Lower lobe of right lung (tissue), 2 donors: ENCODE measurements at places on chromosomes 4 and X. TPM values are rescaled to one million over a fixed set of nuclear protein-coding genes. Genes with fewer than 3 reads are reported as not detected.

- DNase-seq, result no peak
Observed at GRCh38 chrX:101462892-101463291, 22.4 kb upstream of the ARMCX4 start.

TRAM1L1 gene
- total RNA-seq, result 1.3 TPM

MAGEB18 gene
- total RNA-seq, result not detected

DNA sequence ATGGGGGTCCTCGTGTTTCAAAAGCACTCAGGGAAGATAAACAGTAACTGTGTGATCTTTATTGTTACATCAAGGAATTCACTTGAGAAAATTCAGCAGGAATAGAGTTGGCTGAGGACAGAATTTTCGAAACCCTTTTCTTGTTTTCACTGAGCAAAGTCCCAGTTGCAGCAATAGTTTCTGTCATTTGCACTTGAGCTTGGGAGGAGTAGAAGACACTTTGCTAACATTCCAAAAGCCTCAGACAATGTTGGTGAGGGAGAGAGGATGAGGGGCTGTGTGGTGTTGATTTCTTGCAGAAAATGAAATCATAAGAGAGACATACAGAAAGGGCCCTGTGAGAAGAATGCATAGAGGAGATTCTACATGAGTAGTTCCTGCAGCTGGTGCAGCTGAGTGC is 151.9 kb upstream of the DIPK2B start:
- no peak for DNase-seq

RS1 gene
- total RNA-seq, result 3.9 TPM

DNA sequence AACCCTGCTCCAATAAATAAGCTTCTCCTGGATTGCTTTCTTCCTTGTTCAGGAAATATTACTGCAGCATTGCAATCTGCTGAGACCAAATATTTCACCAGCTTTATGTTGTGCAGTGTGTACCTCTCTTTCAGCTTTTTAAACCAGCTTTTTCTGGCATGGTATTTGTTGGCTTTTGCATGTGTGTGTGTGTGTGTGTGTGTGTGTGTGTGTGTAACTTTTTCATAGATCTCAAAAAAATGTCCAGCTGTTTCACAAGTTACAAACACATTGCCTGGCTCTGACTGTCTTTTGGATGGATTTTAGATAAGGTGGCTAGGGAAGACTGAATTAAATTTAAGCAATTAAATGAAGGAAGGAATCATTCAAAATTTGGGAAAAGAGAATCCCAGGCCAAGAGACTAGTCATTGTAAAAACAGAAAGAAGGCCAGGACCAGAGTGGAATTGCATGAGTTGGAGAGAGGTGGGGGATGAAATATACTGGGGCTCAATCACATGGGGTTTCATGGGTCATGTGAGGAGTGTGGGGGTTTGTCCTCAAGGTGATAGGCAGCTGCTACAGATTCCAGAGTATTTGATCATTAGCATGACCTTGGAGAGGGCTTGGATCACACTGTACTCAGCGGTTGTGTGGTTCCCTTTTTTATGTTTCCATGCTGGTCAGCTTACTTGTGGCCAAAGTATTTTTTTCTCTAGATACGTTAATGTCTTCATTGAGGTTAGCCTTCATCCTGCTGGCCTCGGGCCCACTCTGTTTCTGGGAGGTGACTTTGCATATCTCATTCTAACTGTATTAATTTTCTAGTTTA is 357.7 kb upstream of the BOD1L1 start:
- DNase-seq, result no peak

DNA sequence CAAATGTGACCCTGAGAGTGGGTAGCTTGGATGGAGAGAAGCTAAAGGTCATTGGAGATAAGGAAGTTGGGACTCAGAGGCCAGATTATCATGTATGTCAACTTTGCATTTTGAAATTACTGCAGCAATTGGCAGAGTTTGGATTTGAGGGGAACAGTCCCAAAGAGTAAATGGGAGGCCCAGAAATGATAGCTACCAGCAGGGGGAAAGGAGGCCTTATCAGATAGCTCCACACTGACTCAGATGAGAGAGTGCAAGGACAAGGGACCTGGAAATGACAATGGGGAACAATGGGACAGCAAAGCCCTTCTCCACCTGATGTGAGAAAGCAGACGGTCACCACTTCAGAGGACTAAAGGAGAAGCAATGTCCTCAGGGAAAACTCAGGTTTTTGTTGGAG is 201.5 kb upstream of the JADE1 start:
- DNase-seq, result no peak

GRCh38 chrX:142256935-142257334 is 51.8 kb upstream of the MAGEC2 start:
- no peak for DNase-seq

- DNase-seq, result no peak
Observed at GRCh38 chr4:57131849-57132742, 21.9 kb upstream of the IGFBP7 start.

- DNase-seq, result no peak
Observed at GRCh38 chr4:112190684-112191083, 40.9 kb upstream of the AP1AR start.

- no peak for DNase-seq
Observed at GRCh38 chr4:174461466-174462106, 60.7 kb downstream of the HPGD start.

CLGN gene
- 1.1 TPM for total RNA-seq

- DNase-seq, result no peak
Observed at GRCh38 chr4:16217300-16218051, 8.8 kb downstream of the TAPT1 start.

DNA sequence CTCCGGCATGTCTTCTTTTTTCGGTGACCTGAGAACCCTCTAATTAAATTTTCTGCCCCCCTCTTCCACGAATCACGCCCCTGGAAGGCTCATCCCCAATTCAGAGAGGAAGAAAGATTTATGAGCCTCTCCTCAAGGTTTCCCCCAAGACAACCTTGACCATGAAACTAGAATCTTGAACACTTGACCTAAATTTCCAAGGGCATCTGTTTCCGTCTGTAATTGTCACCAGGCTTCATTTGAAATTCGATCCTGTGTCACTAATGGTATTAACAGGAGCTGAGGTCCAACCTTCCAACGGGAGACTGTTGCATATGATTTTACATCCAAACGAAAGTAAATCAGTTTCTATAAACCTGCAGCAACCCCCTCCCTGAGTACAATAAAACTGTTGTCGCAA is 139.9 kb upstream of the ZIC3 start:
- DNase-seq, result no peak

MGAT4D gene
- not detected for total RNA-seq

- no peak for DNase-seq
Observed at GRCh38 chr4:109359040-109359646, 56.7 kb upstream of the COL25A1 start.

GRCh38 chrX:107451731-107452130 is 2.3 kb downstream of the FRMPD3 start:
- no peak for DNase-seq

GRCh38 chr4:172850838-172851237 is 317.8 kb upstream of the GALNT7 start:
- no peak for DNase-seq

DNA sequence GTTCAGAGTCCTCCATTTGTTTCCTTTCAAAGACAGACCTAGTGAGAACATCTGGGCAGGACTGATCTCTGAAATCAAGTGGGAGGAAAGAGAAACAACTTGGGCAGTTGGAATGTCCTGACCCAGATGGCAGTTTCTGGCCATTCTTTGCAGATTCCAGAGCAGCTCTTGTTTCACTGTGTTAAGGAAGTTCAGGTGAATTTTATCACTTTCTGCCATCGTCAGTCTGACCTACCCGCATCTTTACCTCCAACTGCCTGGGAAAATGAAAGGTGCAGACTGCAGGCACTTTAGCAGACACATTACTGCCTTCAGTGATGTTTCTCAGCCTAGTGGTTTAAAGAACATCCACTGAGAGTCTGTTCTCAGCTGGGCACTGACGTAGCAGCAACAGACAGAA is 216.2 kb downstream of the CEP135 start:
- DNase-seq, result no peak

GRCh38 chrX:102517326-102517725 is 787 bp upstream of the TMSB15A start:
- no peak for DNase-seq

EDA2R gene
- total RNA-seq, result 2.4 TPM

DNA sequence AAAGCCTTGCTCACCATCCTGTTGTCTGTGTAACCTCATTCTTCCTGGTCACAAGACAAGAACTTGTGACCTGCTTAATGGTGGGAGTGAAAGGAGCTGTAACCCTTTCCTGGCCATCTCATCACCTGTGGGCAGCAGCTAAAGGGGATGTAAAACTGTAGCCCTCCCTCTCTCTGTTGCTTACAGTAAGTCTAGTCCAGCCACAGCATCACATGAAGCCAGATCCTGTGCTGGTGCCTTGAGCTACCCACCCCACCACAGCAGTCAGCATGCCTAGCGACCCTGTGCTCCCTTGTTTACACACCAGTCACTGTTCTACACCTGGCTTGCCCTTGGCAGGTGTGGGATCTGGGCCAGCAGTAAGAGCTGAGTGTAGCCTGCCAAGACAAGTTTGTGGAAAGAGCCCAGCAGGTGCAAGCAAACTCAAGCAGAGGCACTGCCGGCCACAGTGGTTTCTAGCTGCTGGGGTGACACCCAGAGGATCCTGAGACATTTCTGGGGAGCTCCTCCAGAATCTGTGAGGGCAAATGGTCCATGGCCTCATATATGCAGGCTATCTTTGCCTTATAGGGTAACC is 41.0 kb downstream of the UGT2B28 start:
- peak; percentile 30 for DNase-seq

DNA sequence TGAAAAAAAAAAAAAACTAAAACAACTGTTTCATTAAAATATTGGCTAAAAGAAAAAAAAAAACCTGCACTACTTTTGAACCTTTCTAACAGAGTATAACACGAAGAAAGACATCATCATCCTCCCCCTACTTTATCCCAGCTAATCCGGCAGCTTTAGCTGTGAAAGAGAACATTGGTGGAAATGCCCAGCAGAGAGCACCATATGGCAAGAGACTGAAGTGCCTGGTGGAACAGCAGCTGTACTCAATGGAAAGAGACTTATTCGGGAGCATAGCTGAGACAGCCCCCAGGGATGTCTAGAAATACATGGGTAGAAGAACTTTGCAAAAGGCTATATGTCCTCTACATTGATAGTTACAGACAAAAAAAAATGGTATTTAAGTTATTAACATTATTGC is 30.3 kb downstream of the STPG2 start:
- DNase-seq, result no peak

DNA sequence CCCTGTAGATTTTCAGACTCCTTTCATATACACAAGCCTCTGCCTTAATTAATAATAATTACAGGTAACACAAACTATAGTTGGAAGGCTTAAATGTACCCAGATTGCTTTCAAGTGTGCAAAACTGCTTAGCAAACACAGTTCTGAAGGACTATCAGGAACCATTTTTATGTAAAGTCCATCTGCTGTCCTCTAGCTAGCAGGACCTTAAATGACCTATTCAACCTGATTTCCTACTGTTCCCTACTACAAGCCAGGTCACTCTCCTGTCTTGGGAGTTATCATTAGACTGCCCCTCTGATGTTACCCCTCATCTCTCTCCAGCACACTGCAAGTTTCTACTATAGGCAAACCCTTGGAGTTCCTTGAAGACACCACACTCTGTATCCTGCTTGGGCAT is 157.3 kb downstream of the GBA3 start:
- DNase-seq, result no peak

DNA sequence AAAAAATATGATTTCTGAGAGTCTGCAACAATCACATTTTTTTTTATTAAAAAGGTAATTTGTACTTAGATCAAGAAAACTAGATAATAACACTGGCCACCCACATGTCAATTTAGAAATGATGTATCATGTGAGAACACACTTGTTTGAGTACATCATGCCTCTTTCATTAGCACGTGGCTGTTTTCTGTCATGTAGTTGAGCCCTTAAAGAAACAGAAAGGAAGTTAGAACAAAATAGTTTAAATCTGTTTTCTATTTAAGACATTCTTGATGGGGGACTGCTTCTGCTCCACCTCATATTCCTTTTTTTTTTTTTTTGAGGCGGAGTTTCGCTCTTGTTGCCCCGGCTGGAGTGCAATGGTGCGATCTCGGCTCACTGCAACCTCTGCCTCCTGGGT is 207.5 kb downstream of the NSUN7 start:
- no peak for DNase-seq

- DNase-seq, result no peak
Observed at GRCh38 chrX:50700921-50701320, 113.1 kb downstream of the SHROOM4 start.

DNA sequence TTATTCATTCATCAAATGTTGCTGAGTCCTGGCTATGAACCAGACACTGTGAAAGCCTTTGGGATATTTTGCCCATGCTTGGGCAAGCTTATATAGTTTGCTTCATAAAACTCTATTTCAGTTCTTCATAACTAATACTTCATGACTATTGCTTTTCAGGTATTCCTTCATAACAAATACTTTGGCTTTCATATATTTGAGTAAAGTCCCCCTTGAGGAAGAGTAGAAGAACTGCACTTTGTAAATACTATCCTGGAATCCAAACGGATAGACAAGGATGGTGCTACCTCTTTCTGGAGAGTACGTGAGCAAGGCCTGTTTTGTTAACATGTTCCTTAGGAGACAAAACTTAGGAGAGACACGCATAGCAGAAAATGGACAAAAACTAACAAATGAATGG is 1.7 kb upstream of the AFP start:
- no peak for DNase-seq

- peak; percentile 11 for DNase-seq
Observed at GRCh38 chr4:8640816-8641215, 48.3 kb downstream of the CPZ start.

GRCh38 chrX:102833136-102833535 is 103.9 kb upstream of the RAB40AL start:
- DNase-seq, result no peak

DNA sequence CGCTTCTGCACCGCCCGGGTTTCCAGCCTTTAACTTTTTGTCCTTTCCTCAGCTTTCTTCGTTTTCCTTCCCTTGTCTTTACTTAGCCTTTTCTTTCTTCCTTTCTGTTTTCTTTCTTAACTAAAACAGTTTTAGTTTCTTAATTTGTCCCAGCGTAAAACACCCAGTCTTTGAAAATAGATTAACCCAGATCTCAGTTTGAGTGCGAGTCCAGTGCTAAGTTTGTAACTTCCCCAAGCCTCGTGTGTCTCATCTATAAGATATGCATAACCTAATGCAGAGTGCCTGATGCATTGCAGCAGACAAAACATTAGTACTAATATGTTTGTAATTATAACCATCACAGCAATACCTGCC is 460 bp upstream of the GEMIN8 start:
- DNase-seq, result no peak

SATL1 gene
- not detected for total RNA-seq

GRCh38 chr4:83266689-83267088 is 17.9 kb downstream of the COQ2 start:
- no peak for DNase-seq

DNA sequence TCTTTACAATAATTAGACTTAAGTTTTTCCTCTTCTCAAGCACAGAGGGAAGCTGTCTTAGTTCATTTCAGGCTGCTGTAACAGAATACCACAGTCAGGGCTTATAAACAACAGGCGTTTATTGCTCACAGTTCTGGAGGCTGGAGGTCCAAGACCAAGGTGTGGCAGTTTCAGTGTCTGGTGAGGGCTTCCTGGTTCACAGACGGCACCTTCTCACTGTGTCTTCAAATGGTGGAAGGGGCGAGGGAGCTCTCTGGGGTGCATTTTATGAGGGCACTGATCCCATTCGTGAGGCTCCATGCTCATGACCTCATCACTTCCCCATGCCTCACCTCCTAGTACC is 115.7 kb upstream of the MXRA5 start:
- no peak for DNase-seq
